ENCODE measurements at places on chromosomes 1 and 21. TPM values are rescaled to one million over a fixed set of nuclear protein-coding genes. Genes with fewer than 3 reads are reported as not detected.
A peak's percentile ranks its signal among the peaks of the same experiment; 100 is the strongest.

Gene MPC2
- 178 TPM for polyA plus RNA-seq

DNA sequence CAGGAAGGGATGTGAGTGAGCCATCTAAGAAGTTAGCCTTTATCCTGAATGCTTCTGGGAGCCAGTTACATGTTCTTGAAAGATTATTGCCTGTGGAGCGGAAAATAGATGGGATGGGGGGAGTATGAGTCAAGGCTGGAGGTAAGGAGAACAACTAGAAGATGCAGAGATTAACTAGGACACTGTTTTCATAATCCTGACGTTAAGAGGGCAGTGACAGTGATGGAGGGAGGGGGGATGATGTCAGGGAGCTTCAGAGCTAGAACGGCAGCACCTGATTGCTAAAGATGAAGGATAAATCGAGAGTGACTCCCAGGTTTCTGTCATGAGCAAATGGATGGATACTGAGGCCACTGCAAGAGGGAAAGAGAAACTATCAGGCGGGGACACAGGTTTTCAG lies 10.0 kb upstream of the RCSD1 start:
- DNase-seq, result no peak

- peak; percentile 92 for DNase-seq
These were observed 996 bp upstream of the TMEM51 start for GRCh38 chr1:15152318-15153183.

GRCh38 chr1:4773226-4773625 lies 118.8 kb downstream of the AJAP1 start:
- DNase-seq, result no peak
